ENCODE measurements at places on chromosomes 1 and 21.
A peak's percentile ranks its signal among the peaks of the same experiment; 100 is the strongest.

- DNase-seq: no peak
Measured at GRCh38 chr1:58144698-58145270, 401.7 kb downstream of the OMA1 start.

DNA sequence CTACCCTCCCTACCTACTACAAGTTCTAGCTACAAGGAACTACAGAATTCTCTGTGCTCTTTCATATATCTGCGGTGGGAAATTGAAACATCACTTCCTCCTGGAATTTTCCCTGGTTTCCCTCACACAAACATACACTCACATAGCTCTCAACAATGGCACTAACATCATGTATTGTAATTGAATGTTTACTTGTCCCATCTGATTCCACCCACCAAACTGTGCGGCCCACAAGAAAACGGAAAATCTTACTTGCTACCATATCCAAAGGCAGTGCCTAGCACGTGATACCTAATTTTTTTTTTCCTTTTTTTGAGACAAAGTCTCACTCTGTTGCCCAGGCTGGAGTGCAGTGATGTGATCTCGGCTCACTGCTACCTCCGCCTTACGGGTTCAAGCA is 33.9 kb downstream of the NDC1 start:
- DNase-seq: no peak

GRCh38 chr21:45636951-45637646 is 6.4 kb upstream of the PCBP3 start:
- no peak for DNase-seq

DNA sequence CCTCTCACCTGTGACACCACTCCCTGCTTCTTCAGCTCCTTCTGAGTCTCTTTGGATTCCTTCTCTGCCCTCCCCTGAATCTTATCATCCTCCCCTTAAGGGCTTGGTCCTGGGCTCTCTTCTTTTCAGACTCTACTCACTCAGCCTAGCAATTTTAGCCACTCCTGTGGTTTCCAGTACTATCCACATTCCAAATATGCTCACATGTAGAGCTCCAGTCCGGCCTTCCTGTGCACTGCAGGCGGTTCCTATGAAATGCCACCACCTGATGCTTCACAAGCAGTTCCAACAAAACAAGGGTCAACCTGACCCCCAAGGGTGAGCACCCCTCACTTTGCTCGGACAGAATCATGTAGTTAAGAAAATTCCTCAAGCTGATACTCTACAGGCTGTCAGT is 35.9 kb downstream of the MAB21L3 start:
- DNase-seq: no peak

- no peak for DNase-seq
Measured at GRCh38 chr1:24594328-24594598, 38.4 kb downstream of the NCMAP start.

GRCh38 chr21:45085700-45086099 is 11.3 kb downstream of the ADARB1 start:
- DNase-seq: no peak

DNA sequence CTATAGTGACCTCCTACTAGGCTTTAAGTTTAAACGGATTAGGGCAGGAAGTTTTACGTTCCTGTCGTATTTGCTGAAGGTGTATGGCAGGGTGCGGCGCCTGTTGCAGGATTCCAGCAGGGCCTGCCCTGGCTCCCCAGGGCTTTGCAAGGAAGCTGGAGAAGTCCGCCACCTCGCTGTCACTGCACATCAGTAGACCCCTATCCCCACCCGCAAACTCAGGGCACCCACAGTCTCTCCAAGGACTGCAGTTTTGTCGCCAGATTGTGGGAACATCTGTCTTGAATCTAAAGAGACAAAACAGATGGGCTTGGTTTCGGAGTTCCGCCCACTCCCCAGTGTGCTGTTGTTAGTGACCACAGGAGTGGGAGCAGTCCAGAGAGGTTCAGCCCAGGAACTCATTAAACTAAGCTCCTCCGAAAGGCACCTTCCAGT is 110.8 kb downstream of the CDC7 start:
- no peak for DNase-seq

GRCh38 chr1:206900149-206900548 is 2.9 kb downstream of the IL24 start:
- DNase-seq: no peak

GRCh38 chr1:110875216-110875731 is 2.3 kb downstream of the CD53 start:
- no peak for DNase-seq

DNA sequence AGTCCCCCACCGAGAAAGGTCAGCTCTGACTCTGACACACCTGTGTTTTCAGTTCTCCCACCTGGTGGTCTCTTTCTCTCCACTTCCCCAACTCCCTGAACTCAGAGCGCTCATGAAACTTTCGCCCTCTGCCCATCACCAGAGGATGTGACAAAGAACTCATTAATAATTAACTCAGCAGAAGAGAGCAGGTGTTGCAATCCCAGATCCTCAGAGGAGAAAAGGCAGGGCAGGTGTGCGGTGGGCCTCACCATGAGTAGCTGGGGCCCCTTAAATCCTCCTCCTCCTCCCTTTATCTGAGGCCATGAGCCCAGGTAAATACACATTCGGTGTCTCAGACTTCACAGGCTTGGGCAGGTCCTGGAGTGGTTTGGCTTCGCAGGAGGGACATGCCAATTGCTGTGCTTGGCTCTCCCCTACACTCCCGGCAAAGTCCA is 1.7 kb upstream of the LAMB3 start:
- DNase-seq: no peak

GRCh38 chr1:203025686-203026030 is 633 bp upstream of the PPFIA4 start:
- no peak for DNase-seq

DNA sequence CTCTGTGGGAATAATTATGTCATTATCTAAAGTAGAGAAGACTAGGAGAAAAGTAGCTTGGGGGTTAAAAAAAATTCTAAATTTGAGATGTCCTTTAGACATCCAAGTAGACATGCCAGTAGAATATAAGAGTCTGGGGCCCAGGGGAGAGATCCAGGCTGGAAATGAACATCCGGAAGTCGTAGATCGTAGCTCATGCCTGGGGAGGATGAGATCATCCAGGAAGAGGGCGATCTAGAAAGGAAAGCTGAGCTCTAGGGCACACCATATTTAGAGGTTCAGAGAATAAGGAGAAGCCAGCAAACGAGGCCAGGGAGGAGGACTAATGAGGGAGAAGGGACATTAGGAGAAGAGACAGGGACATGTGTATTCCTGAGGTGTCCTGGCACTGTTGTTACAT is 12.2 kb downstream of the NGF start:
- peak; percentile 81 for DNase-seq

DNA sequence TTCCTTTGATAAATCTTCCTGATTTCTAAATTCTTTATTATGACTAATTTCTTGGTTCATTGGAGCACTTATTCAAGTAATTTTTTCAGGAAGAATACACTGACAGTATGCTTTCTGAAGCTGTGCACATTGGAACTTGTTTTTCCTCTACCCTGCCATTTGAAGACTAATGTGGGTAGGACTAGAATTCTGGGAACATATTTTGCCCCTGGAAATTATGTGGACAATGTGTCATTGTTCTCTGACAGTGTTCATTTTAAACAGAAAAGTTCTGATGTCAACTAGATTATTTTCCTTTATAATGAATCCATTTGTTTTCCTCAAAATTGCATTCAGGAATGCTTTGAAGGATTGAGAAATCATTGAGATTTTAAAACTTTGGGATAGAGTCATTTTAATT is 34.8 kb upstream of the ST6GALNAC5 start:
- DNase-seq: no peak

DNA sequence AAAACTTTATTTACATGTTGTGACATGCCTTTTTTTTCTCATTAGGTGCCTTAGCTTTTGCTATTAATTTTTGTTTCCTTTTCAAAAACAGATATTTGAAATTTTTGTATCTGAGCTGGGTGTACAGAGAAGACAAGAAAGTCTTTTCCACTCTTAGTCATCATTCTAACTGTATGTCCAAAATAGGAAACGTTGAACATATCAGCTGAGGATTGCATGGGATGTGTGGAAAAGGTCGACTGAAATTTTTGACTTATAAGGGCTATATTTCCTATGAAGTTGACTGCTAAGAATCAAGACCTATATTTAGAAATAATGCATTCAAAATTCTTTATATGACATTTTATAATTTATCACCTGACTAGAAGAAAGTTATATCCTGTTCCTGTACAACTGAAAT is 270.0 kb upstream of the ZRANB2 start:
- DNase-seq: no peak

GRCh38 chr1:42806171-42806570 is 10.8 kb upstream of the ERMAP start:
- DNase-seq: no peak

GRCh38 chr1:76868154-76868882 is 1.0 kb downstream of the ST6GALNAC5 start:
- peak; percentile 55 for DNase-seq

DNA sequence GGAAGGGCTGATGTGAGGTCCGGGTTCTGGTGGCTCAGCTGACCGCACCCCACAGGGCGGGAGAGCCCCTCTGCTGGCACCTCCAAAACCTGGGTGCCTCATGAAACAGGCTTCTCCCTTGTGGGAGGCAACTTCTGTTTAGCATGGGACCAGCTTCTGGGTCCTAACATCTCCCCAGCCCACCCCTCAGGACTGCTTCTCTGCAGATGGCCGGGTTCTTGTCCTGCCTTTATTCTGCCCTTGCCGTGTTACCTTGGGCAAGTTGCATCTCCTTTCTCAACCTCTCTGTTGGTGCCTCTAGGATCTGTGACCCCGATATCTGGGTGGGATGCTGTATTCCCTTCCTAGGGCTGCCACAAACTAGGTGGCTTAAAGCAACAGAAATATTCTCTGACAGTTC is 15.0 kb upstream of the TTC22 start:
- DNase-seq: no peak

DNA sequence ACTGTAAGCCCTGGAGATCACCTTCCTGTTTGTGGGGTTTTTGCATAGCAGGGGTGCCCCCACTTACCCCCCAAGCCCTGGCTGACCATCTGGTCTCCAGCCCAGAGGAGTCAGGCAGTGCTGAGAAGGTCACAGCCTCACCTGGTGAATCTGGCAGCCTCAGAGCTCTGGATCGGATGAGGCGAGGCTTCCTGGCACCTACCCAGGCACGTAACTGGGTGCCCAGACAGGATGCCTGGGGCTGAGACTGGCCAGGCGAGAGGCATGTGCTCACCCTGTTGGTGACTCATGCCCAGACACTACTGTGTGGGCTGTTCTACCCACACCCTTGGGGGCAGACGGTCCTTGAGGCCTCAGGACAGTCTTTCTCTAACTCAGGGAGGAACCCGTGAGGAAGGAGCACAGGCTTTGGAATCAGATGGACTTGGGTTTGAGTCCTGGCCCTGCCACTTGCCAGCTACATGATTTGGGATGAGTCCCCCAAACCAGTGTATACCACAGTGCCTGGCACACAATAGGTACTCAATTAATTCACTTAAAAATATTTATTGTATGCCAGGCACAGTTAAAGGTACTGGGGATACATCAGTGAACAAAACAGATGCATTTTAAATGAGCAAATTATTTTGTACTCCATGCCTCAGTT is 15.1 kb upstream of the PADI3 start:
- DNase-seq: peak; percentile 97

DNA sequence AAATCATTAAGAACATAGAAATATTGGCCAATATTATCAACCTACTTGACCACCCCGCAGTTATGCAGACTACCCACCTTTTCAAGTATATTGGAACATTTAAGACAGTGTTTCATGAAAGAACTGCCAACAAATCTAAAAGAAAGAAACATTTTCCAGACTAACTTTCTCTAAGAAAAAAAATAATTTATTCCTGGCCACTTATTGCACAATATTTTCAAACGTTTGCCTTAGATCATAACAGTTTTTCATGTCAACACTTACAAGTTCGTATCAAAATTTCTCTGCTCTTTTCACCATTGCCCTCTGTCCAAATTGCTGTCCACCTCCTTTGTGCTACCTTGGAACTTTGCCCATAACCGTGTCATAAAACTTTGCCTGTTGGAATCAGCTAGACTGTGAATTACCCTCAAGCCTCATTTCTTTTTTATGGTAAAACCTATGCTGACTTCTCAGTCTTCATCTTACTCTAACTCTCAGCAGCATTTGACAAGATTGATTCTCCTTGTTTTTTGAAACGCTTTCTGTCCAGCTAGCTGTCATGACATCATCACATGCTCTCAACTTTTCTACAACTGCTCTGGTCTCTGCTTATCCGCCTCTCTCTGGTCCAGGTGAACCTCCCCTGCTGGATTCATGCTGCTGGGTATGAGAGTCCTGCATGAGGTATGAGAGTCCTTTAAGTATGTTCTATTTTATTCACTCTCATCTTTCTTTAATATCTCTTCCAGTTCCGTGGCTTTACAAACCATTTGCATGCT is 92.8 kb upstream of the CHRM3 start:
- peak; percentile 23 for DNase-seq

DNA sequence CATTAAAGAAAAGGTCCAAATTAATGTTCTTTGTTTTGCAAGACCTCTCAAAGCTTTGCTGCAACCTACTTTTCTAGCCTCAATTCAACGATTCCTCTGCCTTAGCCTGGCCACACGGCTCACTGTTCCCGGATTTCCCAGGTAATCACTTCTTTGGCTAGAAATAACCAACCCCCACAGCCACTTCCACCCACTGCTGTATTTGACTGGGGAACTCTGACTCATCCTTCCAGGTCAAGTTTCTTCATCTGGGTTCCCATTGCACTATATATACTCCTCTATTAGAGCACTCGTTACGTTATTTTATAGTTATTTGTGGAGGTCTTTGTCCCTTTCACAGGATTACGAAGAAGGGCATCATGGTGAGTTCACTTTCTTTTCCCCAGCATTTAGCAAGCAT is 185.9 kb downstream of the CACNA1E start:
- DNase-seq: no peak

DNA sequence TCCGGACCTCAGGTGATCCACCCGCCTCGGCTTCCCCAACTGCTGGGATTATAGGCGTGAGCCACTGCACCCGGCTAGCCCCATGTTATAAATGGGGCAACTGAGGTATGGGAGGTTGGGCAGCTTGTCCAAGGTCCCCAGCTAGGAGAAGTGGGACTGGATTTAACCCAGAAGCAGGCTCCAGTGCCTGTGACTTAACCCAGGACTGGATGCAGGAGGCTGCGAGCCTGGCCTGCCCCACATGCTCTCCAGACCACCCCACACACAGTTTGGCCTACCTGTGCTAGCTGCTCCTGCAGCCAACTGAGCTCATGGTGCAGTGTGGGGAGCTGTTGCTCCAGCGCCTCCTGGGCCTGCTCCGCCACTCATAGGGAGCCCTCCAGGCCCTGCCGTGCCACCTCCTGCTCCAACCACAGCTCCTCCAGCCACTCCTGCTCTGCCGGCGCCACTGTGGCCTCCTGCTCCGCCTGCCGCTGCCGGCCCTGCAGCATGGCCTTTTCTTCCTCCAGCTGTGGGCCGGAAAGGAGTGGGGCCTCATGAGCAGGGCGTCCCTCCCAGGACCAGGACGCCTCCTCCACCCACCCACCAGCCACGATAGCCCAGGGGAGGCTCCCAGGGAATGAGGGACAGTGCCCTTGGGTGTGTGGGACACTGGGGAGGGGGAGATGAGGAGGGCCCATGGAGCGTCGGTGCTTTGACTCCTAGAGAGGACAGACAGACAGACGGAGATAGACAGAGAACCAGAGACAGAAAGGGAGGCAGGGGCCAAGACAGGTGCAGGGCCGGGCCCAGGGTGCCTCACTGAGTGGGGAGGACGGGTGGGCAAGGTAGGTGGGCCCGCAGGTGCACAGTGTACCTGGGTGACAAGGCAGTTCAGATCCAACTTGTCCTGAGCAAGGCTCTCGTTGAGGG is 12.4 kb upstream of the NBPF1 start:
- DNase-seq: no peak

GRCh38 chr1:43253876-43254275 is 15.9 kb upstream of the TMEM125 start:
- DNase-seq: no peak

Data from ELR (cell line).